ENCODE measurements at places on chromosomes 4 and X.

- no peak for DNase-seq
Measured at GRCh38 chr4:164408831-164409230, 345.1 kb upstream of the SMIM31 start.

DNA sequence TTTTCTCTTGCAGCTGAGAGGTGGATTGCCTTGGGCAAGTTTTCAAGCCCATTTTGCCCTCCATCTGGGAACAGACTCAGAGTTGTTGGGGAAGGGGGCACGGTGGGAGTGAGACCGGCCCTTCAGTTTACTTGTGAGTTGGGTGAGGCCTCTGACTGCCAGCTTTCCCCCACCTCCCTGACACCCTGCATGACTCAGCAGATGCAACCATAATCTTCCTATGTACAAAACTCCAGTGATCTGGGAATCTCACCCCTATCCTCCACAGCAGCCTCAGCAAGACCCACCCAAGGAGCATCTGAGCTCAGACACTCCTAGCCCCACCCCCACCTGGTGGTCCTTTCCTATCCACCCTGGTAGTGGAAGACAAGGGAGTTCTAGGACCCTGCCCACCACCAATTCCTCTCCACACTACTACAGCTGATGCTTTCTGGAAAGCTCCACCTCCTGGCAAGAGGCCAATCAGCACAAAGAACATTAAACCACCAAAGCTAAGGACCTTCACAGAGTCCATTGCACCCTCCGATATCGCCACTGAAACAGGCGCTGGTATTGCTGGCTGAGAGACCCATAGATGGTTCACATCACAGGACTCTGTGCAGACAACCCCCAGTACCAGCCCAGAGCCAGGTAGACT lies 99.4 kb upstream of the STK26 start:
- DNase-seq, result no peak

DNA sequence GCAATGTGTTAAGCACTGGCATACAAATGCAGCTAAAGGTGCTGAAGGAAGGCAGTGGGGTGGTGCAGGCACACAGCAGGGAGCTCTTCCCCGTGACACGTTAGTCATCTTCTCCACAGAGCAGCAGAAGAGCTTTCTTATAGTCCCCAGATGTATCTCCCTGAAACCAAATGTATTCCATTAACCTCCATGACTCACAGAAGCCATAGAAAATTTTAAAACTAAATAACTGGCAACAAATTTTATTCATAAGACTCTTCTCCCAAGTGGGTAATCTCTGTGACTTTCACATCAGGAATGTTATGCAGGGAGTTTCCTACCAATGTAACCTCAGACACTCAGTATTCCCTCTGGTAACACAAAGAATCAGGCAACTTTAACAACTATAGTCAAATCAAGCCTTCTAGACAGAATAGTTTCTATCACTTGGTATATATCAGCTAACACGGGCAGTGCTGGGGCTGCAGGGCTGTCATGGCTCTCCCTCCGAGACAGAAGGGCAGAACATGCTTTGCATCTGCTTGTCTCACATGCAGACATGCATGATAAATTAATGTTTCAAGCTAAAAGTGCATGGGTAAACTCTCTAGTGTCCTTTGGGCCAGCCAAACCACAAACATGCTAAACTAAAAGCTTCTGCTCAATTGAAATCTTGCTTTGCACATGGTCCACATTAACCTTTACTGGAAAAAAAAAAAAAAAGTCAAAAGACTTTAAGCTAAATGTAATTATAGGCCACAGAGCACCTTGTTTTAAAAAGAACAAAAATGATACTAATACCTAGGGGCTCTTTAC lies 28.2 kb downstream of the ANXA5 start:
- DNase-seq, result no peak

GRCh38 chr4:83599183-83599582 lies 63.3 kb downstream of the GPAT3 start:
- DNase-seq, result no peak

GRCh38 chr4:70709611-70710205 lies 12.1 kb upstream of the RUFY3 start:
- DNase-seq, result no peak

DNA sequence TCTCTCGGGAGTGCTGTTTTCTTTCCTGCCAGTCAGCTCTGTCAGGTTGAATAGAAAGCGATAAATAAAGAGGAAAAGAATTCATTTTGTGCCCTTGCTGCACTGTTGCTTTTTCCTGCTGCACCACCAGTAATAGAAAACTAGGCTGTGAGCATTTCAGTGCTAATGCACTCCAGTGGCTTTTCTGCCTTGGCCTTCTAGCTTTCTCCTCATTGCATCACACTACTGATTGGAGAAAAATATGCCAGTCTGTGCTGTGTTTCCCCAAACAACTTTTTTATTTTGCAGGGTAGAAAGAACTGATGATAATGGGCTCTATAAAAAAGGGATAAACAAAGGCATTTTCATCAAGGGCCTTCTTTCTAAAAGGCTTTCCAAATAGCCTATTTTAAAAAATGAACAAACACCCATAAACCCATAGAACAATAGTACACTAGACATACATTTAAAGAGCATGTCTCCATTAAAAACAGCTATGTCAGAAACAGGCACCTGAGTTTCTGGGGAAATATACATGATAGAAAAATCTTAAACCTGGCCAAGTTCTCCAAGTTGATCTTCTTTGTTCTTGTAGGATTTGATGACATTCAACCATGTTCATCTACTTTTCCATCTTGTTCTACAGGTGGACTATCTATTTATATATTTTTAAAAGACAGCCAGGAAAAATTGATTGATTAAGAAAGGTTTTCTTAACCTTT lies 86.3 kb downstream of the GPRIN3 start:
- no peak for DNase-seq

DNA sequence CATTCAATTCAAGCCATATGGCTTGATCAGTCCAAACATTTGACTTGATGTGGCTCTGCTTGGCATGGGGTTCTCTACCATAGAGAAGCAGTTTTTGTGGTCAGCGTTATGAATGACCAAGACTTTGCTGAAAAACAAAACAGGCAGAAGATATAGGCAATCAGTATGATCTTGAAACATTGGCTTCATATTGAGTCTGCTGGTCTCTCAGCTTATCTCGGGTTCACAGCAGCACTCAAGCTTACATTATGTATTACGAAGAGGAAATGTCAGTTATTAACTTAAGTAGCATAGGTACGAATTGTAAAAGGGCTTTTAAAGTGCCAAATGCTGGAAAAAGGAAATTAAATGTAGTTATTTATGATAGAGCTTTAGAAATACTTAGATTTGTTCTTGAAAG lies 99.0 kb downstream of the AFF2 start:
- DNase-seq, result no peak

All from AML-193 (cell line).